ENCODE measurements at places on chromosomes 2 and 18. TPM values are rescaled to one million over a fixed set of nuclear protein-coding genes. Genes with fewer than 3 reads are reported as not detected.

The RIF1 gene
- total RNA-seq, result 26.8 TPM

The IL1F10 gene
- not detected for total RNA-seq

The LIMS4 gene
- total RNA-seq, result 2.5 TPM

The CMPK2 gene
- total RNA-seq, result 2.1 TPM

The PLCL1 gene
- 5.9 TPM for total RNA-seq

The SPTBN1 gene
- 118 TPM for total RNA-seq
